ENCODE measurements at places on chromosomes 11 and 22.

GRCh38 chr11:125494561-125494960 is 1.5 kb downstream of the FEZ1 start:
- no peak for DNase-seq

GRCh38 chr11:100573911-100574513 is 113.1 kb upstream of the ARHGAP42 start:
- peak; percentile 36 for DNase-seq

DNA sequence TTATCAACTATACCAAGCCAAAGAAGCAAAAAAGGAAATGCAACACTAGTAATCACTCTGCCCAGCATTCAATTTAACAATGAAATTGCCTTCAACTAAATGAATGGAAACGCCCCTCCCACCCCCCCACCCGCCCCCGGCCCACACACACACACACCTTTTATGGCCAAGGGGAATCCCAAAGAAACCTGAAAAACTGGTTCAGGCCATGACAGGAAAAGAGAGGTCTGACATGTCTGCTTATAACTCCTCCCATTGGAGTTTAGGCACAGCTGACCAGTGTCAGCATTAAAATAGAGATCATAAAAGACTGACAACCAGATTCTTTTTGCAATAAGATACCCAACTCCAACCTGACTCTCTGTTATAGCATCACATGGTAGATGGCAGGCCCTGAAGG is 42.6 kb downstream of the ACER3 start:
- DNase-seq = no peak

DNA sequence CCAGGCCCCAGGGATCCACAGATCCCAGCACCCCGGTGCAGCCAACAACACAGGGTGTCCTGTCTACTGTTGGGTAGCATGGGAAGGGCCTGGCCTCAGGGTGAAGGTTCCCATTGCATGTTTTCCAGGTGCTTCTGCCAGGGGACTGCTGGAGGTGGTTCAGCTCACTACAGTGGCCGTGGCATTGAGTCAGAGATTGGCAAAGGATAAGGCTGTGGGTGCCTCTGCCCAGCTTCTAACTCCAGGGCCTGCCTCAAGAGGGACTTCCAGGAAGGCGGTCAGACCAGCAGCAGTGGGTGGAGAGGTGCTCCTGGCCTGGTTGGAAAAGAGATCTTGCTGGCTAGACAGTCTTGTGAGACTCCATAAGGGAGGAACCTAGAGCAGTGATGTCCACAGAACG is 20.9 kb downstream of the CSNK1E start:
- DNase-seq = no peak

DNA sequence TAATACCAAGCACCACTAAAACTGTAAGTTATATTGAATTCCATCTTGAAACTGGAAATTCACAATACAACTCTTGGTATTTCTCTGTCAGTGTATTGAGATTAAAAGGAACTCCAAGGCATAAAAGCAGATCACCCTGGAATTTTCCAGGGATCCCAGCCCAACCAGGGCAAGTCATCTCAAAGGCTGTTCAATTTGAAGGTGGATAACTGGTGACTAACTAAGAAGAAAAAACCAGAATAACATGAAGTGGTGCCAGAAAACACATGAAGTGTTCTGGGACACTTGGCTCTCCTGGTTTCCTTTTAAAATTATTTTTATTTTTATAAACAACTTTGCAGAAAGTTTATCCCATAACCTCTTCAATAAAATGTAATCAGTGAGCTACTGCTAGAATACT is 7.8 kb upstream of the BMAL1 start:
- DNase-seq = peak; percentile 37

DNA sequence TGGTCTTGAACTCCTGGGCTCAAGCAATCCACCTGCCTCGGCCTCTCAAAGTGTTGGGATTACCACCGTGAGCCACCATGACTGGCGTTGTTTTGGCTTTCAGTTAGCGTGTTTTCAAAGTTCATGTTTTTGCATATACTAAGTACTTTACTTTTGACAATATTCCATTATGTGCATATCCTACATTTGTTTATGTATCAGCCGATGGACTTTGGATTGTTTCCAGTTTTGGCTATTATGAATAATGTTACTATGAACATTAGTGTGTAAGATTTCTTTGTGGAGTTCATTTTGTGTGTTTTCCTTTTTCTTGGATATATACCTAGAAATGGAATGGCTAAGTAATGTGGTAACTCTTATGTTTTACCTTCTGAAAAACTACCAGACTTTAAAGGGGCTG is 9.9 kb downstream of the CSTF3 start:
- no peak for DNase-seq

DNA sequence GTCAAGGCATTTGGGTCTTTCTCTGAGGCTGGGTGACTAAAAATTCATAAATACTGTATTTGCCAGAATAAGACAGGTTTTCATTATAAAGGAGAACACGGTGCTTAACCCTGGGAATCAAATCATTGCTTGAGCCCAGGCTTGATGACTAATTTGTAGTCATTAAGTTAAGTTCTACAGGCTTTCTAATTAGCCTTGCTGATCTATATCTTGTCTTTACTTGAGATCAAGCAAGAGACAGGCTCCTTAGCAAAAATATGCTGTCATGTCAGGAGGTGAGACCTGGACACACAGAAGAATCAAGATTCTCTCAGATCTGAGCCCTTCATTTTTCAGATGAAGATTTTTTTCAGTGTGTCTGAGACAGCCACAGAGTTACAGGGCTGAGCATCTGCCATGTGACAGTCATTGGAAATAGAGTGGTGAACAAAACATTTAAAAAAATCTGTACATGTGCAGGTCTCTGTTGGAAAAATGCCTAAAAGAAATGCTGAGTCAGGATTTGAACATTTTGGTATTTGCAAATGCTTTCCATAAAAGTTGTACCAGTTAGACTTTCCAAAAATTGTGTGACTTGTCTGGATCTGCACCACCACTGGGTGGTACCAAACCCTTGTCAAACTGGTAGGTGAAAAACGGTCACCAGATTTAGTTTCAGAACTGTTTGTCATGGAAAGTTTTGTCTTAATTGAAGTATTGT is 14.6 kb downstream of the ACAT1 start:
- DNase-seq = peak; percentile 45

DNA sequence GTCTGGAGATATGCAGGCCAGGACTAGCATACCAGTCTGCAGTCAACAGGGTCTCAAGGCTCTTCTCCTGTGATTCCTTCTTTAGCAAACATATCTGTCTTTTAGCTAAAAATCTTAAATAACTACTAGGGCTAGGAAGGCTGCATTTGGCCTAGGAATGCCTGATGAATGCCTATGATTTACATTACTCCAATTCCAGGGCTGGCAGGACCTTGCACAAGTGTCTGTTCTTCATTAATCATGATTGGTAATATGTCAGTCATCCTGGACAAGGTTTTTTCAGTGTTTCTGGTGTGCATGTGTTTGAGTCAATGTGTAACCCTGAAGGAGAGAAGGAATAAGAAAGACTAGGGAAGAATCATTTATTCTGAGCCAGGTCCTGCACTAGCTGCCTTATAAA is 280.5 kb upstream of the NARS2 start:
- DNase-seq = peak; percentile 50

- DNase-seq = peak; percentile 89
Measured at GRCh38 chr22:38032681-38033521, 24.3 kb upstream of the PICK1 start.

GRCh38 chr11:394034-394857 is at the start of gene PKP3:
Gene PKP3, plus strand, starts transcription at chr11:394209. Its CDS starts 84 bp downstream, at chr11:394293.
- DNase-seq = peak; percentile 43

DNA sequence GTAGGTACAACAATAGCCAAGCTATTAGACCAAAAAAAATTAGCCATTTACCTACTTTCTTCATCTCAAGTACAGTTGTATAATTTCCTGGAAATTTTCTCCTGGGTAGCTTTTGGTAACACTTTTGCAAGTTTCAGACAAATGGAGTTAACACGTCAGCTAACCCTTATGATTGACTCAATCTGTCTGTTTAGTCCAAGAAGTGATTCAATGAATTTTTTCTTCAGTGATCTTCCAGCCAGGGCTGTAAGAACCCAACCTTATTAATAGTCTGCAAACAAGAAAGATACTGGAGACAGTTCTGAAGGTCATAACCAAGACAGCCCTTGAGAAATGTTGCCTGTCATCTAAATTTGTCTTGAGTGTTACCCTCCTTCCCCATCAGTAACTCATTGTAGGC is 30.1 kb upstream of the FIBIN start:
- DNase-seq = no peak

DNA sequence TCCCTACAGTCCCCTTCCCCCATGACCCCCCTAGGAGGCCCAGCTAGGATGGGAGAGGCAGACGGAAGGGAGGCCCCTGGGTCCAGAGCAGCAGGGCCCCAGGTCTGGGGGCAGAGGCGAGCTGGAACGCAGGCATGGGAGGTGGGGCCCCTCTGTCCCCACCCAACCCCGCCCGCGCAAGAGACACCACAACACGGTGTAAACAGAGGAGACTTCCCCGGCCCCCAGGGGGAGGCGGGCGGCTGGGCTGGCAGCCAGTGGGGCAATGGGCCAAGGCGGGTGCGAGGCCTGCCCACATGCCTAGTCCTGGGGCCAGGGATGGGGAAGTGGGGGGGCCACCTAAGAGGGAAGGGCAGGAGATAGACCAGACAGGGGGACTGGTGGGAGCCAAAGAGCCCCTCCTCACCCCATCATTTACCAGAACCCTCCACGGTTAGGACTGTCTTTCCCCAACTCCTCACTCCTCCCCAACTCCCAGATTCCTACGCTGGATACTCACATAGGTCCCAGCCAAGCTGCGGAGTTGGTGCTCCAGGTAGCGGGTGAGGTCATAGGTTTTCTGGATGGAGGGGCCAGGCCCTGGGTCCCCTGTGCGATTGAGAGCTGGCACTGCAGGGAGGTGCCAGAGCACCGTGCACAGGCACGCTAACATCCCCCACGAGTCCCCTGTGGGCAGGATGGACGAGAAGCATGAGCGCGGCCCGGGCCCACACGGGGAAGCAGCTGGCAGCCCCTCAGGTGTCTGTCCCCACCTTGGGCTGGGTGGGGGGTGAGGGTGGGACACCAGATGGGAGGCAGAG is 6.2 kb downstream of the CLCF1 start:
- no peak for DNase-seq

- no peak for DNase-seq
Measured at GRCh38 chr22:48779211-48779643, 1048.4 kb downstream of the BRD1 start.

DNA sequence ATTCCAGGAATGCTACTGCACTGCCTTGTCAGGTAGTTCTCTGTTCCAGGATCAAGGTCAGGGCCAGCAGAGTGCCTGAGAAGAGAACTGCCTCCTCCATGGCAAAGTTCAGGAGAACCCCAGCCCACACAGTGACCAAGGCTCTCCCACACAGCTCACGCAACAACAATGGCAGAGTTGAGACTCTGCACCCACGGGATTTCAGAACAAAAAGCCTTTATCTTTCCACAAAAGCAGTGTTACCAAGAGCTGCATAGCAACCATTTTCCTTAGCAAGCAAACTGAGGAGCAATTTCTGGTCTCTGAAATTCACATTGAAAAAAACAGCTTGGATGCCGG is 11.1 kb downstream of the PLAAT3 start:
- no peak for DNase-seq

GRCh38 chr11:60912223-60912850 is 1.6 kb upstream of the TMEM109 start:
- DNase-seq = no peak

GRCh38 chr11:77332259-77332658 is 30.8 kb upstream of the GDPD4 start:
- no peak for DNase-seq

DNA sequence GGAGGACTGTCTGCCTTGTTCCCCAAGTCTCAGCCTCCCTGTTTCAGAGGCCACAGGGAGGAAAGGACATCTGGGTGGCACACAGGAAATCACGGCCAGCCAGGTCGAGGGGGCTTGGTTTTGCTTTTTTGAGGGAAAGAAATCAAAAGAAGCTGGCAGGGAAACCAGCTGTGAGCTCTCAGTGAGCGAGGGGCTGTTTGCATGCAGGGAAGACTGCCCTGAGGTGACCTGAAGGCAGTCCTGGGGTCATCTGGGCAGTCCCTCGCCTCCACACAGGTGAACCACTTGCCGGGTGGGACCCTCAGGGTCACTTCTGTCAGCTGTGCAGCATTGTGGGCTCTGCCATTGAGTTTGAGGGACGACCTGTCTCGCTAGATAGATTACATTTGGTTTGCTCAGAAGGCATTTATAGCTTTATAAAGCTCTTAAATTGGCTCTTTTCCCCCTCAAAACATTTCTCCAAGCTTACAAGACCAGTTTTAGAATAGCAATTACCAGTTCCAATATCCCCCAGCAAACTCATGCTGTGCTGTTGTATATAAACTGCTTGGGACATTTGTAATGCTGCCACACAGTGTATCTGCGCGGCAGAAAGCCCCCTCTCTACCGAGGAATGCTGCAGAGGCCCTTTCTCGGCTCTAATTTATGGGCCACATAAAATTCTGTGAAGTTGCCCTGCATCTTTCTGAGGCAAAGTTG is 28.3 kb downstream of the PKNOX2 start:
- DNase-seq = no peak

DNA sequence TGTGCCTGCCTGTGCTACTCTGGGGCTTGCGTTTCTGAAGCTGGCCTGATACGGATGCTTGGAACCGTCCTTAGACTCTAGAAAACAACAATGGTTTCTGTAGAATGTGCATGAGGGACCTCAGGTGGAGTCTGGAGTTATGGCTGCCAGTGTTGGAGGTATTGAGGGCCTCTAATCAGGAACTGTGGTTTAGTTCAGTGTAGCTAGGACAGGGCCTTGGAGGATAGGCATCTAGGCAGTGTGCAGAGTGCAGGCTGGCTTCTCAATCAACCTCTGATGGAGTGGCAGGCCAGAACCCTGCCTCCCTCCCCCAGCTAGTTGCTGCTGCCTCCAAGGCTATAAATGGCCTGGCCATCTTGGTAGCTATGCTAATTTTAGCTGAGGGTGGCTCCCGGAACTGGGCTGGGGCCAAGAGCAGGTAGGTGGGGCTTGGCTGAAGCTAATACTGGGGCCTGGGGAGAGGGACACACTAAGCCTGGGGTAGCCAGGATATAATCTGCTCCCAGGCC is 4.0 kb downstream of the STIM1 start:
- no peak for DNase-seq

- DNase-seq = no peak
Measured at GRCh38 chr11:46133119-46133518, 11.9 kb upstream of the PHF21A start.

GRCh38 chr11:30499940-30500339 is 86.2 kb downstream of the MPPED2 start:
- DNase-seq = no peak

Measured in fibroblast of upper back skin (primary cell).